ENCODE measurements at places on chromosomes 5 and 9. TPM values are rescaled to one million over a fixed set of nuclear protein-coding genes. Genes with fewer than 3 reads are reported as not detected.
A peak's percentile ranks its signal among the peaks of the same experiment; 100 is the strongest.

GRCh38 chr9:127004946-127005769 is 90.6 kb downstream of the RALGPS1 start:
- H3K27ac ChIP-seq: no peak overlapping the region
- no peaks in the 10 kb centered on the region for H3K27me3 ChIP-seq
- DNase-seq: peak; percentile 60
- no peak overlapping the region for H3K4me3 ChIP-seq

- DNase-seq: peak; percentile 78
- peaks cover 52% of the 10 kb centered on the region for H3K27me3 ChIP-seq
- no peak within 1 kb of the TSS for H3K27ac ChIP-seq
- H3K4me1 ChIP-seq: peaks cover 7% of the 10 kb centered on the region
- H3K36me3 ChIP-seq: no peaks in the 10 kb centered on the region
- H3K4me3 ChIP-seq: peak within 1 kb of the TSS; percentile 57
Observed at GRCh38 chr5:64690417-64691151, at the start of gene SHISAL2B. Gene SHISAL2B, plus strand, starts transcription at chr5:64690503. Its CDS starts 121 bp downstream, at chr5:64690624.

GABRP gene
- under 0.01 TPM for total RNA-seq

DNA sequence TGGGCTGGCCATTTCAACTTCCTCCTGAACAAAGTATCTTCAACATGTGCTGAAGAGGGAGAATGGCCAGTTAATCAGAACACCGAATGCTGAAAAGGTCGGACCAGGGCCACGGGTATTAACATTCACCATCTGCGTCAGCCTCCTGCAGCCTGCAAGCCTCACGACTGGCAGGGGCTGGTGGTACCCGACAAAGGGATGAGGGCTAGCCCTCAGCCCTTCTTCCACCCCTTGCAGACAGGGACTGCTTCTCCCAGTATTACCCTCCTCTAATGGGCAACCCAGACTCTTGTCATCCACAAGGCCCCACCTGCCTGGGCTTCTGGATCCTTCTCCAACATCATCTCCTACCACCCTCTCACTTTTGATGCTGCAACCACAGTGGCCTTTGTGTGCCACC is 246.6 kb downstream of the FSTL4 start:
- no peak for DNase-seq
- peaks cover 14% of the 10 kb centered on the region for H3K27me3 ChIP-seq
- no peak overlapping the region for H3K4me3 ChIP-seq
- H3K36me3 ChIP-seq: no peaks in the 10 kb centered on the region

DNA sequence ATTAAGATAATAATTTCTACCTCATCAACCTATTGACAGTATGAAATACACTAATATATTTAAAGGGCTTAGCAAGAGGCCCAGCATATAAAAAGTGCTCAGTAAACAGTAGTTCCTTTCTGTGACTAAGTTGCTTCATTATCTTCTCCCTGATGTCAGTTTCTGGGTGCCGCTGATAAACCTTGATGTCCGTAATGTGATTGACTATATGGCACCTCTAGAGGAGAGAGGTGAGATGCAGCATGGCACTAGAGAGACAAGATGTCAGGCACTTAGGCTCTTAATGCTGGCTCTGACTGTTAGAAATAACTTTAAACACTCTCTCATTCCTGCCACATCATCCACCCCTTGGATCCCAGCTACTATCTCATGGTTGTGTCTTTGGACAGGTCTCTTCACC is 455.9 kb upstream of the KLF4 start:
- H3K27me3 ChIP-seq: no peaks in the 10 kb centered on the region
- H3K4me3 ChIP-seq: no peak overlapping the region
- no peak overlapping the region for H3K27ac ChIP-seq
- DNase-seq: no peak
- no peaks in the 10 kb centered on the region for H3K4me1 ChIP-seq

PCA3 gene
- total RNA-seq: 0.36 TPM

DNA sequence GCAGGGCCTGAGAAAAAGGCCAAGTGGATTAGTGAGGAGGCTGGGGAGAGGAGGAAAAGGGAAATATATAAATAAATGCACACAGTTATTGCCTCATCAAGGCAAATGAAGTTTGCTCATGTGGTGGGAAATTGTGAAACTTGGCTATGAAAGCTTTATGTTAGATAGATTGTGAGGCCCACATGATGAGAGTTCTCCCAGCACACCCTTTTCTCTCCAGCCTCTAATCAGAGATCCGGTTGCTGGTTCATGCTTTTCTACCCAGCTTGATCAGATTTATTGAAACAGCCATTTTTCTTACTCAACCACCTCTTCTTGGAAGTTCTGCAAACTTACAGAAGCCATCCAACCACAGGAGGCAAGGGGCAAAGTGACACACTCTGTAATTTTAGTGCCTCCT is 125.8 kb upstream of the KLF4 start:
- DNase-seq: peak; percentile 60
- H3K4me3 ChIP-seq: no peak overlapping the region
- no peak overlapping the region for H3K27ac ChIP-seq
- H3K4me1 ChIP-seq: no peaks in the 10 kb centered on the region

DNA sequence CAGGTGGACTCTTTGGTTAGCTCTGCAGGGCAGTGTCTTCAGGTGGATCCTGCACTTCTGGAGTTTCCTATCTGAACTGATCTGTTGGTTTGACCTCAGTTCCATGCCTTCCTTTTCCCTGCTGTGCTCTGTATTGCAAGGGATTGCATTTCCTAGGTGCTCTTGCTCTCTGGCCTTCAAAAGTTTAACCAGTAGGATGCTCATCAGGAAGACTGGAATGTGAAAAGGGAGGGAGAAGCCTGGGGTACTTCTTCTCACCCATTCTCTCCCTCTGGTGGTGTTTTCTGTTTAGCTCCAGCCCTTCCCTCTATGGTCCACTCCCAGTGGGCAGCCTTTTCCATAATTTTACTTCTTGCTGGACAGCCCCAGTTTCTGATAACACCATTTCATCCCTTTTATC is 78.5 kb downstream of the ZNF618 start:
- H3K27me3 ChIP-seq: no peaks in the 10 kb centered on the region
- H3K27ac ChIP-seq: peak overlapping the region; percentile 71
- H3K4me1 ChIP-seq: peaks cover 63% of the 10 kb centered on the region

DNA sequence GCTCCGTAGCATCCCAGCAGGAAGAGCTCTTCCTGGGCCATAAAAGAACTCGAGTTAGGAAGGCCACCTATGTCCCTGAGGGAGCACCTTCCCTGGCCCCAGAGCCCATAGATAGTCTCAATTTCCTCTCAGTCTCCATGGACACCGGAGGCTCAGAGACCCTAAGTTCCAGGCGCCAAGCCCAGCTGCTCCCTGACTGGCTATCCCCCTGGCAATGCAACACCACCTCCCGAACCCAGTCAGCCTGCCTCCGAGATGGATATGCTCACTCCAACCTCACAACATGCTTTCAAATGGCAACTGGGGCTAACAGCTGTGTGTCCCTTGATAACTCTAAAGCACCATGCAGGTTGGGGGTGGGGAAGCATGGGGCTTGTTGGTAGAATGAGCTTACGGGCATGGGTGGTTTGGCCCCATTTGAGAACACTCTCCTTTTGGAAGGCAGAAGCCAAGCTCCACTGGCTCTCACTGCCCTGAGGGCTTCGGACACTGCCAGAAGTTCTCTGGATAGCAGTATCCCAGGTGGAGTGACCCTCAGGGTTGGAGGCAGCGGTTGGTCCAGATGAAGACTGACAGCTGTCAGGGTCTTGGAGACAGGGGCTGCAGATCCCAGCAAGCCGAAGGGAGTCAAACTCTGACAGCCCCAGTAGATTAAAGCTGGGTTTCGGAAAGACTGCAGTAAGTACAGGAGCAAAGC is 165.3 kb downstream of the PAX5 start:
- H3K27ac ChIP-seq: no peak overlapping the region
- H3K4me3 ChIP-seq: no peak overlapping the region
- no peaks in the 10 kb centered on the region for H3K36me3 ChIP-seq
- no peak for DNase-seq

SLC45A2 gene
- 0.59 TPM for total RNA-seq

GRCh38 chr5:10632110-10632761 is 68.4 kb downstream of the ANKRD33B start:
- DNase-seq: no peak
- H3K27ac ChIP-seq: no peak overlapping the region
- H3K4me3 ChIP-seq: no peak overlapping the region
- no peaks in the 10 kb centered on the region for H3K36me3 ChIP-seq
- H3K4me1 ChIP-seq: peaks cover 18% of the 10 kb centered on the region
- no peaks in the 10 kb centered on the region for H3K27me3 ChIP-seq

- H3K36me3 ChIP-seq: peaks cover 6% of the 10 kb centered on the region
- peaks cover 18% of the 10 kb centered on the region for H3K4me1 ChIP-seq
- H3K27me3 ChIP-seq: no peaks in the 10 kb centered on the region
- no peak overlapping the region for H3K4me3 ChIP-seq
- H3K27ac ChIP-seq: peak overlapping the region; percentile 69
Observed at GRCh38 chr5:131394128-131394527, 130.3 kb downstream of the CDC42SE2 start.

DNA sequence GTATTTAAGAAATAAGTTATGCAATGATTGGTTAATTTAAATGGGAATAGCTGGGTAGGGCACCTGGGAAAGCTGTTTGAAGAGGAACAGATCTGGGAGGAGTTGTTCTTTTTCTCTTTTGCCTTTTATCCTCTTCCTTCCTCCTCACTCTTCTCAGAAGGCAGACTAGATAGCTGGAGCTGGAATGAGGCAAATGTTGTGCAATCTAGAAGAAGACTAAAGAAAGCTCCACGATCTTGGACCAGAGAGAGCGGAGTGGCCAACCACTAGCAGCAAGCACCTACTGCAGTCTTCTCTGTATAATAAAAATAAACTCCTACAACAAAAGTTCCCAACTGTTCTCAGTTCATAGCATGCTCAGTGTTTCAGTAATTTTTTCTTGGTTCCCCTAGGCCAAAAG is 19.3 kb downstream of the GLIS3 start:
- peaks cover 2% of the 10 kb centered on the region for H3K36me3 ChIP-seq
- no peak overlapping the region for H3K4me3 ChIP-seq
- H3K27me3 ChIP-seq: no peaks in the 10 kb centered on the region

DNA sequence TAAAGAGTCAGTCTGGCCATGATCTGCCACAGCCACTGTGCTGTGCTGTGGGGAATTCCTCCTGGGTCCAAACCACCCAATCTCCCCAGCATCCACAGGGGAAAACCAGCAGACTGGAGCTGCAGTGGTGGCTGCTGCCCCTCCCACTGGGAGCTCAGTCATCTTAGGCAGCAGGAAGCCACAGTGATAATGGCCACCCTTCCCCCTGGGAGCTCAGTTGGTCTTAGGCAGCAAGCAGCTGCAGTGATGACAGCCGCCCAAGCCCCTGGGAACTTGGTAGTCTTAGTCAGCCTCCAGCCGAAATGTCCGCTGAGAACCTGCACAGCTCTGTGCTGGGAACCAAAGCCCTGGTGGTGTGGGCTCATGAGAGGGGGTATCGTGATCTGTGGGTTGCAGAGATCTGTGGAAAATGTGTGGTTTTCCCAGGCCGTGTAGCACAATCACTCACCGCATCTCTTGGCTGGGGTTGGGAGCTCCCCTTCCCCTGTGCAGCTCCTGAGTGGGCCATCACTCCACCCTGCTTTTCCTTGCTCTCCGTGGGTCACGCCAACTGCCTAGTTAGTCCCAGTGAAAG is 38.4 kb upstream of the SMIM15 start:
- H3K27me3 ChIP-seq: no peaks in the 10 kb centered on the region
- H3K4me1 ChIP-seq: peaks cover 24% of the 10 kb centered on the region
- peak; percentile 41 for DNase-seq
- H3K4me3 ChIP-seq: peak overlapping the region; percentile 17

SCGB3A2 gene
- total RNA-seq: not detected

GRCh38 chr5:171152382-171152781 is 156.7 kb upstream of the TLX3 start:
- H3K27me3 ChIP-seq: no peaks in the 10 kb centered on the region
- H3K27ac ChIP-seq: no peak overlapping the region
- DNase-seq: peak; percentile 69
- H3K4me1 ChIP-seq: no peaks in the 10 kb centered on the region
- no peak overlapping the region for H3K4me3 ChIP-seq

SV2C gene
- total RNA-seq: not detected

DNA sequence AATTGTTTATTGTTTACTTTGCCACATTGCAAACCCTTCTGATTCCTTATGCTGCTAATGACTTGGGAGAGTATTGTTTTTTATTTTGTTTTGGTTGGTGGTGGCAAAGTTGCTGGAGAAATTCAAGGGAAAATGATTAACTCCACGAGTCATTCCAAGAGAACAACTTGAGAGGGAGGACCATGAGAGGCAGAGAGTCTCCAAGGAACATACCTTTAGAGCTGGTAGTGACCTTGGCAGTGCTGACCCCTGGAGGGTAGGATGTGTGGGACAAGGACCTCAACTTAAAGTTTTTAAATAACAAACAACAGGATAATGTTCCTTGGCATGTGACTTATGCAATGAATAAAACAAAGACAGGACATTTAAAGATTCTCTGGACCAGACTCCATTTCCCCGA is 139.7 kb downstream of the LRRC70 start:
- H3K4me1 ChIP-seq: no peaks in the 10 kb centered on the region
- no peak overlapping the region for H3K4me3 ChIP-seq
- no peaks in the 10 kb centered on the region for H3K36me3 ChIP-seq
- no peaks in the 10 kb centered on the region for H3K27me3 ChIP-seq
- DNase-seq: no peak

DNA sequence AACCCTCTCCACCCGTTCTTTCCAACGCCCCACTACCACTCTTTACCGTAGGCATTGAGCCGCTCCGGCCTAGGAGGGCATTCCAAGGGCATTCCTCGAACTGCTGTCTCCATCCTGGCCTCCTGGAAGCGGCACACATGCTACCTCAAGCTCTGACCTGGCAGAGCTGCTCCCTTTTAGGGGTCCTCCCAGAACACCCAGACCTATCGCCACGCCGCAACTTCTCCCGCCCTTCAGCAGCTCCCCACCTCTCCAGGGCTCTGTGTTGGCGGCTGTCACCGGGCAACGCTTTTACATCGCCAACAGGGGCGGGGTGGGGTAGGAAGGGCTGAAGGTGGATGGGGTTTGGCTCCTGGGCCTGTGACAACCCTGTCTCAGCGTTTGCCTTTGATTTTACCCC is 4.6 kb upstream of the MYORG start:
- H3K36me3 ChIP-seq: no peaks in the 10 kb centered on the region
- no peak overlapping the region for H3K27ac ChIP-seq
- H3K4me3 ChIP-seq: peak overlapping the region; percentile 71
- no peak for DNase-seq
- H3K27me3 ChIP-seq: no peaks in the 10 kb centered on the region

DNA sequence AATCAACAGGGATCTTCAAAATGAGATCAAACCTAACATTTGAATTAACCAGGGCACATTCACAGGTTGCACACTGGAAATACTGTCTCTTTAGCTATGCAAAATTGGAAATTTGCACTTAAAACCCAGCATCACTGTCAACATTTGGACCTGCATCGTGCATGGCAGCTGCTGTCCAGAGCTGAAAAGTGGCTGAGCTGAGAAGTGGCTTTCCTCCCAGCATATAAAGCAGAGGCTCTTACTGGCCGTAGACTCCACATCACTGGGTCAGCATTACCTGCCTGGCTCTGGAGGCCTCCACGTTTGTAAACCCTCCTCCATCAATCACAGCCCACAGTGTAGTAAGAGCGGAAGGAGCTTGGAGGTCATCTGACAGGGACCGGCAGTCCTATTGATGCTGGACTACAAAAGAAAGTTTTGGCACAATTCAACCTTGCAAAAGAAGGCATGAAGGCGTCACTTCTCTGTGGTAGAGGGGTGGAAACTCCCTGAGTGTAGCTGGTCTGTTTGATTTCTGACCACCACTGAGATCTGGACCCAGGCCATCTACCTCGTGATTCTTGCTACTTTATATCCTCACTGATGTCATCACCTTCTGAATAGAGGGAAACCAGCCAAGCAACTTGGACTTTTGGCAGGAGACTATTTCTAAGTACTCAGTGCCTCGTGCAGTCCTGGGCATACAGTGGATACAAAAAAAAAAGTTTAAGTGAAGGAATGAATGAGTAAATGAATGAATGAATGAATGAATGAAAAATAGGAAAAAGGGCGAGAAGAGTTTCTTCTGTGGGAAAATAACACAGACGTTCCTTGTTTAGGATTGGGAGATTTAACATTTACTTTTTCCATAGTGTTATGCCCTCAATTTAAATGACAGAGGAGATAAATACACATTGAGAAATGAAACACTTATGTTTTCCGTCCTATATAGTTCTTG is 14.8 kb downstream of the RASEF start:
- no peaks in the 10 kb centered on the region for H3K4me1 ChIP-seq
- no peak overlapping the region for H3K27ac ChIP-seq
- no peaks in the 10 kb centered on the region for H3K36me3 ChIP-seq

Measured in osteoblast (primary cell).